Panc1 (cell line): ENCODE measurements at places on chromosomes 7 and 10. TPM values are rescaled to one million over a fixed set of nuclear protein-coding genes. Genes with fewer than 3 reads are reported as not detected.

DNA sequence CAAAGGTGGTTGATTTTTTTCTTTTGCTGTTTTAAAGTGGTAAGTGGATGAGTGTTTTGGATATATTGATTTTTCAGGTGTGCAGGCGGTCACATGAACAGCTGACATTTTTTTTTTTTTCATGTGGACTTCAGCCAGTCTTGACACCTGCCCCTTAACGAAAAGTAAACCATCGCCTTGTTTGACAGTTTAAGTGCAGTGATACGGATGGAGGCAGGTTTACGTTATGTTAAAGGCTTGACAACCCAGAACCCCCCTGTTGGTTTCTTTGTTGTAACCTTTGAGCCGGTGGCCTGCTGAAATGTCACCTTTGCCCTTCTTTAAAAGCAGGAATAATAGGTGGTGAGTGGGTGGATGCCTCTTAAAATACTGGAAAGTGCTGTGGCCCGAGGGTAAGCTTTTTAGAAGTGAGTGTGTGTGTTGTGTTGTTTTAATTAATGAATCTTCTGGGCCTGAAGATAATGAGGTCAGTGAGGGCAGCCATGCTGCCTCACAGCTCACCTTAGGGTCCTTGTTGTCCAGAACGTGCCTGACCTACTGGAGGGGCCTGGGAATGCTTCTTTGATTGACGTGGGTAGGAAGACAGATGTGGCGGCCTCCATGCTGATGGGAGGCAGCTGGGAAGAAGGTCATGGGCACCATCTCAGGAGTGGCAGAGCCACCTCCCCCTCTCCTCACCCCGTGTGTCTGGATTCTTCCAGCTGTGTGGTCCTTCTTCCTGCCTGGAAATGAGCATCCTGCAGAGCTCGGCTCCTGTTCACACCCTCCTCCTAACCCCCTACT is 69.8 kb downstream of the TCF7L2 start:
- no peak for DNase-seq
- no peak overlapping the region for H3K4me3 ChIP-seq
- H3K27ac ChIP-seq: peak overlapping the region; percentile 70
- no peaks in the 10 kb centered on the region for H3K27me3 ChIP-seq

DNA sequence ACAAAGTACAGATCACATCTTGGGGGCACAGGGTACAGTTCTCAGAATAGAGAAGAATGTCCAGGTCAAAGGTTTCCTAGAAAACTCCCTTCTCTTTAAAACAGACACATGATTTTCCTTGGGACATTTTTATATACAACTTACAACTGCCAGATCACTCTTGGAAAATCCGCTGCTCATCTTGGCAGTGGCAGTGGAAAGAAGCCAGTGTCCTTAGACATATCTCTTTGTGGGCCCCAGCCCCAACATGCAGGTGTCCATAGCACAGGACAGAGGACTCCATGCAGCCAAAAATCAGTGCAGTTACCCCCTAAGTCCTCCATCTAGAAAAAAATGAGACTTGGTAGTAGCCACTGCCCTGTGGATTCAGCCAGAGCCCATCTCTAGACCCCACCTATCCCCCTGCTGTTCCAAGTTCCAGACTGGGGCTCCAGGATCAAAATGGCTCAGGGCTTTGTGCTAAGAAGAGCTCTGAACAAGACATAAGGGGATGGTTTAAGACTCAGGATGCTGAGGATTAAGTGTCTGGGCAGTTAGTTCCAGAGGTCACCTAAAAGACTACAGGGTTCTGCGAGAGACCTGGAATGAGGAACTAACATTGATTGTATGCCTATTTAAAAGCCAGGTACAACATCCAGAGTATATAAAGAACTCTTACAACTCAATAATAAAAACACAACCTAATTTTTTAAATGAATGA is 34.4 kb downstream of the HIPK2 start:
- no peak for DNase-seq
- H3K27me3 ChIP-seq: no peaks in the 10 kb centered on the region

- no peaks in the 10 kb centered on the region for H3K4me1 ChIP-seq
- no peak for DNase-seq
- H3K4me3 ChIP-seq: no peak overlapping the region
- H3K27me3 ChIP-seq: no peaks in the 10 kb centered on the region
Observed at GRCh38 chr7:137354396-137354795, 10.9 kb upstream of the PTN start.

GRCh38 chr7:69687739-69688433 is 89.6 kb downstream of the AUTS2 start:
- H3K4me3 ChIP-seq: no peak overlapping the region
- H3K27ac ChIP-seq: no peak overlapping the region
- H3K27me3 ChIP-seq: no peaks in the 10 kb centered on the region; the same call in 1 of the 2 replicates
- no peak for DNase-seq
- no peaks in the 10 kb centered on the region for H3K36me3 ChIP-seq

- H3K4me1 ChIP-seq: no peaks in the 10 kb centered on the region
- no peak overlapping the region for H3K4me3 ChIP-seq
- H3K36me3 ChIP-seq: no peaks in the 10 kb centered on the region
- no peak overlapping the region for H3K27ac ChIP-seq
- no peaks in the 10 kb centered on the region for H3K27me3 ChIP-seq
- no peak for DNase-seq
Observed at GRCh38 chr10:16280595-16280994, 156.2 kb upstream of the PTER start.

- no peak for DNase-seq
- no peaks in the 10 kb centered on the region for H3K4me1 ChIP-seq
- H3K36me3 ChIP-seq: no peaks in the 10 kb centered on the region
- no peaks in the 10 kb centered on the region for H3K27me3 ChIP-seq
Observed at GRCh38 chr10:24371396-24371795, 162.5 kb downstream of the KIAA1217 start.

DNA sequence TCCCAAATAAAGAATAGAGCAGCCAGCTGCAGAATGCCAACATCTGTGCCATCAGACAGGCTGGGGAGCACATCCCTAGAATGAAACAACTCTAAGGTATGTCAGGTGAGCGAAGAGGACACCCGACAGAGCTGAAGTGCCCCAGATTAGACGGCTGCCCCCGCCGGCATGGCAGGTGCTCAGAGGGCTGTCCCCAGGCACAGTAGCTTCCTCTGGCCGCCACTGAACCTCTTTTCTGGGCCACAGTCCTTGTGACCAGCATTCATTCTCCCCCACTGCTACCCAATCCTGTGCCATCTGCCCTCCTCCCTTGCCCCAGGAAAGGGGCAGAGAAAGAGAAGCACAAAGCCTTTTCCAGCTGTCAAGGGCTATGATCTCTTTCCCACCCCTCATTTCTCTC is 41.7 kb downstream of the RGS10 start:
- DNase-seq: no peak
- no peaks in the 10 kb centered on the region for H3K4me1 ChIP-seq

DNA sequence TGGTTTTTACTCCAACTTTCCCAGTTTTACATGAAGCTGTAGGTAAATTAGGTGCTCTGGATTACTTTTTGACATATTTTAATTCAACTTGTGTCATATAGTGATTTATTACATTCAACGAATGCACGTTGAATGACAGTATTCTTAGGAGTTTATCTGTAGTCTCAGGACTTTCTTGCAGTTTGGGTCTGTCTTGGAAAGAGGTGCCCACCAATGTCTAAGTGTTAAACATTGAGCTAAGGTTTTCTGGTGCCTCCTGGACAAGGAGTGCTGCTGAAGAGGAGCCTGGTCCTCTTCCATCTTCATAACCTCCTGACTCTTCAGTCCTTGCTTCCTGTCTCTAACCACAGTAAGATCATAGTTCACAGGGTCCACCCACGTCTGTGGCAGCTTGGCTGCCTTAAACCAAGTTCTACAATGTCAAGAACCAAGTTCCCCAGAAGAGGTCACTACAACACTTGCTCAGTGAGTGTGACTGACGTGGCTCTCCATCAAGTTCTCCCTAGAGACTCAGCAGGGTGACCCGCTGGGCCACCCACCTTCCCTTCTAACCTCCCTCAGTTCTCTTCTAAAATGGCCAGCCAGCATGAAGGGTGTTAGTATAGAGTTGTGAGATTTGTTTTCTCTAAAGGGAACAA is 6.1 kb downstream of the NPY start:
- no peaks in the 10 kb centered on the region for H3K36me3 ChIP-seq
- peak; percentile 36 for DNase-seq
- peaks cover 3% of the 10 kb centered on the region; the same call in 1 of the 2 replicates for H3K4me1 ChIP-seq
- no peak overlapping the region for H3K4me3 ChIP-seq
- H3K27ac ChIP-seq: no peak overlapping the region

GRCh38 chr7:156602283-156602682 is 38.3 kb upstream of the RNF32 start:
- H3K36me3 ChIP-seq: no peaks in the 10 kb centered on the region
- no peak overlapping the region for H3K4me3 ChIP-seq
- H3K4me1 ChIP-seq: no peaks in the 10 kb centered on the region
- no peak overlapping the region for H3K27ac ChIP-seq
- H3K27me3 ChIP-seq: no peaks in the 10 kb centered on the region

GRCh38 chr10:129272176-129272575 is 194.9 kb upstream of the MGMT start:
- no peak overlapping the region for H3K27ac ChIP-seq
- H3K27me3 ChIP-seq: no peaks in the 10 kb centered on the region
- H3K4me1 ChIP-seq: no peaks in the 10 kb centered on the region

DNA sequence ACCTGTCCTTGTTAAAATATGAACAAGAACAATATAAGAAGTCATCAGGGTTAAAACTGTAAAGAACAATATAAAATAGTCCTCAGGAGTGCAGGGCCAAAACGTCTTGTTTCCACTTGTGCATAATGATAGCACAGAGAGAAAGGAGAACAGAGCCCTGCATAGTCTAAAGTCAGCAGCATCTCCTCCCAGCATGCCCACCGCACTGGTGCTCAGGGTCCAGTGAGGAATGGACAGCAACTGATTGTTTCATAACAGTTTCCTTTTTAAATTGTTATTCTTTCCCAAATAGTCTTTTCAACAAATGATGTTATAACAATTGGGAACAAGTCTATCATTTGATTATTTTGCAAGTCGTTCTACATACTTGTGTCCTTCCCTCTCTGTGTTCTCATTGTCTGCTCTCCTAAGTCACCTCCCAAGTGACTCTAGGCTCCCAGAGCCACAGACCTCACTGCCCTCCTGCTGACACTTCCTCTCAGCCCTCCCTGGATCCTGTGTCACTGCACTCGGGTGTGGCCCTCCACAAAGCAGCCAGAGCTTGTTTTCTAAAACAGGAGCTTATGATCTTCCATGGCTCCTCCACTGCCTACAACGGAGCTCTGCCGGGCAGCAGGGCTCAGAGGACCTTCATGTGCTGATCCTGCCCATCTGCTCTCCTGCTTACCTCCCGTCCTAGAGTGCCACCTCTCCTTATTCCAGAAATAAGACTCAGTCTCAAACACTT is 27.6 kb downstream of the COBL start:
- H3K4me1 ChIP-seq: no peaks in the 10 kb centered on the region
- DNase-seq: no peak
- H3K4me3 ChIP-seq: no peak overlapping the region
- H3K27me3 ChIP-seq: no peaks in the 10 kb centered on the region

DNA sequence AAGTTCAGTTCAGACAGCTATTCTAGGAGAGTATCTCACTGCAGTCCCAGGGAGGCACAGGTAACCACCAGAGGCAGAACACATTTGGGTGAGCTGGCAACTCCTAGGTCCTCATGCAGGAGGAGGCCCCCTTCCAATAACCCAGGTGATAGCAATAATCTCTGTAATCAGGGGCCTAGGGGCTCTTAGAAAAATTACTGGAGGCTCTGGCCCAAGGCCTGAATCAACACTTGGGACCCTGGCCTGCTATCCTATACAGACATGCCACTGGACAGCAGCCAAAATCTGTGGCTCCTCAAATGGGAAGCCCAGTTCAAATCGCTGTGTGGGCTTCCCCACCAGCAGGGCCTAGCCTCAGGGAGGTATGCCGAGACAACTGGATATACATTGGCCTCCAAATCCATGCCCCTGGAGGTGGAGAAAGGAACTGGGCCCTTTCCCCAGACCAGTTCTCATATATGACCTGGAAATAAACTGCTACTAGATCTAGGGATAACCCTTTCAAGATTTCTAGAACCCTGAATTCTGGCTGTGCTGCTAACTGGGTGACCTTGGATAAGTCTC is 1.6 kb downstream of the AVPI1 start:
- H3K4me1 ChIP-seq: peaks cover 35% of the 10 kb centered on the region
- H3K4me3 ChIP-seq: peak overlapping the region; percentile 73
- DNase-seq: no peak
- no peak overlapping the region for H3K27ac ChIP-seq
- no peaks in the 10 kb centered on the region for H3K36me3 ChIP-seq

DNA sequence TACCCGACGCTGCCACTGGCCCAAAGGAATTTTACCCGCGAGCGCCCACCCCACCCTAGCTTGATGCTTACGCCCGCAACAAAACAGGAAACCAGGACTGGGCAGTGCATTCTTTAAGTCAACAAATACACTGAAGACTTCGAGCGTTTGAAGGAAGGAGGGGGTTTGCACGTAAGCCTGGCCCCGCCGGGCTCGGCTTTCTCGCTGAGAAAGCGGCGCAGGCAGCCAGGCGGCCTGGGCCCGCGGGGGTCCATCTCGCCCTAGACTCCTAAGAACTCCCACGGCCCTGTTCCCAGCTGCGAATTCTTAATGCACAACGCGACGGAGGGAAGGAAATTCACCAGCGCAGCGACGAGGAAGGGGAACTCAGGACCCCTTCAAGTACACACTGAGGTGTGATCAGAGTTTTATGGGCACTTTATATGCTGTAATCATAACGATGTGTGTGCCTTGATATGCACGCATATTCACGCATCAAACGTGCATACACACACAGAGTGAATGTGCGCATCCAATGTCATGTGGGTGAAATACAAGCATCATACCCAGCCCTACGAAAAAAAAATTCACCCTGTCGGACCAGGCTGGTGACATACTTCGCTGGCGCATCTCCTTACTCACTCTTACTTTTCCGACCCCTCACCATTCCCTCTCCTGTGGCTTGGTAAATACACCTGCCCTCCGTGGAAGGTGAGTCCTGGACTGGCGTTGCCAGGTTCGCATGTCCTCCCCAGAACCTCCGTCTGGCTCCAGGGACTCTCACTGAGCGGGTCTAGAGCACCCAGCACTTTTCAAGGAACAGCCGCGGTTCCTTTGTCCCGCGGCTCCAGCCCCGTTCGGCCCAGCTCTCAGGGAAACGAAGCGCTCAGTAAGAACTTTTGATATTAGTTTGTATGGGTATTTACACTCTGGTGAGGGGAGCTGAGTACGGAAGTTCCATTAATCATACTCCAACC is 5.7 kb upstream of the HOXA13 start:
- no peak overlapping the region for H3K4me3 ChIP-seq
- peaks cover 16% of the 10 kb centered on the region; the same call in 1 of the 2 replicates for H3K4me1 ChIP-seq
- no peak for DNase-seq
- no peaks in the 10 kb centered on the region for H3K36me3 ChIP-seq
- H3K27ac ChIP-seq: no peak overlapping the region

PDK4 gene
- total RNA-seq: 1.4 TPM

ANXA8L1 gene
- total RNA-seq: 0.26 TPM

DRGX gene
- total RNA-seq: 0.15 TPM
